SJSA1 (cell line): ENCODE measurements at places on chromosomes 7 and 10. TPM values are rescaled to one million over a fixed set of nuclear protein-coding genes. Genes with fewer than 3 reads are reported as not detected.

Gene ZSCAN25
- total RNA-seq = 26.9 and 28.3 TPM in 2 replicates

DNA sequence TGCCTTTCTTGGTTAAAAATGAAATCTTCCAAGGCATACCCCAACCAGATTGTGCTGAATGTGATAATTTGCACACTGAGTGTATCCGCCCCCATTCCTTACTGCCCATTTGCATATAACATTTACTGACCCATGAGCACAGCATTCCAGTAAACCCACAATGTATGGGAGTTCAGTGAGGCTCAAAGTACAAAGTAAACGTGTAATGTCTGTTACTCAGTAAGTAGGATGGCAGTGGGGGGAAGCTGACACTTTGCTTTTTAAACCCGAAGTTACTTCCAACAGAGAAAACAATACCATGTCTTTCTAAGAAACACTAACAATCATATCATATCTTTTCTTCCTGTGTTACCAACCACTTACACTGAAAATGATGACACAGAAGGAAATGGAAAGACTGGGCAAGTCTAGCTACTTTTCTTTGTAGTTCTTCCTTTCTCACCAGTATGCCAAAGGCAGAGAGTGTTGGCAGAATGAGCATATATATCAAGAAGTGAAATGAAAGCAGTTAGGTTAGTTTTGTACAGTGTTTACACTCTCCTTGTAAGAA lies 27.1 kb upstream of the SOSTDC1 start:
- DNase-seq = peak; percentile 63

Gene FAM237B
- not detected in 2 replicates for total RNA-seq

DNA sequence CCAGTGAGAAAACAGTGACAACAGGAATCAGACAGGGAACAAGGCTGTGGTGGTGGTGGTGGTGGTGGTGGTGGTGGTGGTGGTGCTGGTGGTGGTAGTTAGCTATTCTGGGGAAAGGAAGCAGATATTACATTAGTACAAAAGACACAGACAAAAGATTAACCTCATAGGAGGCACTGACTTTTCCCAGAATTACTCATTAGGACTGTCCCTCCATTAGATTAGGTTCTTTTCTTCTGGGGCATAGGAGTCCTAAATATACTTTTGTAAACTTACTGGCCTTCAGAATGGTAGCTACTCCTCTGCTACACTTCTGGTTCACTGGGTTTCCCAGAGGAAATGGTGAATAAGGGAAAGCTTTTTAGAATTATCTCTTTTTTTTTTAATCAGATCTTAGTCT lies 156.6 kb upstream of the SEMA3D start:
- DNase-seq = no peak

GRCh38 chr10:71693377-71693776 lies 26.2 kb downstream of the C10orf105 start:
- no peak for DNase-seq

DNA sequence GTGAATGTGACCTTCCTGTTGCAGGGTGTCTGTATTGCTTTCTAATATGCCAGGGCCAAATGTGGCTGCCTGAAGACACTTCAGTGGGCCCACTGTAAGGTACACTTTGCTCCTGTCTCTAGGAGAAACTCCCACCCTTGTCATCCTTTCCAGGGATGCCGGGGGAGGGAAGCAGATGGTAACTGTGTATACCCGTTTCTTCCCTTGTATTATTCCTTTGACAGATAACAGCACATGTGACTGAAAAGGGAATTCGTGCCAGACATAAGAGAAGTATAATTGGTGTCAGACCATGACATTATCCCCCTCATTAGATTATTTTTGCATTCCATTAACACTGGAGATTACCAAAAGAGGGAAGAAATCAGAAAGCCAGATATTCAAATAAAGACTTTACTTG lies 317.7 kb downstream of the CAMK1D start:
- DNase-seq = no peak

- DNase-seq = no peak
Measured at GRCh38 chr7:27091105-27091504, 4.7 kb downstream of the HOXA1 start.

Gene RNF133
- total RNA-seq = 0.63 and 1.1 TPM in 2 replicates

Gene ARL5B
- 26.8 and 36.3 TPM in 2 replicates for total RNA-seq

Gene DNA2
- 23.9 and 49.9 TPM in 2 replicates for total RNA-seq

Gene HSPA14
- 36.5 and 40.4 TPM in 2 replicates for total RNA-seq

Gene TRPV5
- total RNA-seq = not detected in 2 replicates
